ENCODE measurements at places on chromosomes 6 and 20.

DNA sequence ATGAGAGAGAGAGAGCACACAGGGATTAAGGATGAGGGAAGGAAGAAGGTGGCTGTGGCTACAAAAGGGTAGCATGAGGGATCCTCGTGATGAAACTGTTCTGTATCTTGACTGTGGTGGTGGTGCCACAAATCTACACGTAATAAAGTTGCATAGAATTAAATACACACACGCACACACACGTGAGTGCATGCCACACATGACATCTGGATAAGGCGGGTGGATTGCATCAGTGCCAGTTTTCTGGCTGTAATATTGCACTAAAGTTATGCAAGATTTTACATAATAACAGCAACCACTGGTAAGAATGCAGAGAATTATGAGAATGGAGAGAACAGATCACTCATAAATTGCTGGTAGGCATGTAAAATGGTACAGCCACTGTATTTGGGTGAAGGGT lies 16.9 kb upstream of the STK35 start:
- DNase-seq = no peak

GRCh38 chr6:161117308-161117707 lies 125.7 kb downstream of the MAP3K4 start:
- DNase-seq = no peak

GRCh38 chr6:41228096-41228495 lies at the start of gene TREML4:
Gene TREML4 (plus strand): TSS chr6:41228349. CDS start chr6:41228428, 79 bp downstream.
- no peak for DNase-seq

DNA sequence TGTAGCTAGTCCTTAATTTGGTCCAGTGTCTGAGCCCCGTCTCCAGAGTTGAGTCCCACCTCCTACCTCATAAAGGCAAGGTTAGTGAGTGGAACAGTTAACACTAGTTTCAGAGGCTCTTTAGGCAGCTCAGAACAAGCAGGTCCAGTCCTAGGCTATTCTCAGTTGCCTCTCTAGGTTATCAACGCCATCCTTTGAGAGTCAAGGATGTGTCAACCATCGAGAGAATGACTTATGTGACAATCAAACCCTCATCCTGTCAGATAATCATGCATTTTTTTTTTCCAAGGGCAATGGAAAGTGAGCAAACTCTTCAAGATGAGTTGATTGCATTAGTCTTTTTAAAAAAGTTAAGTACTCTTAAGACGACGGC lies 64.0 kb upstream of the TXNDC5 start:
- no peak for DNase-seq

DNA sequence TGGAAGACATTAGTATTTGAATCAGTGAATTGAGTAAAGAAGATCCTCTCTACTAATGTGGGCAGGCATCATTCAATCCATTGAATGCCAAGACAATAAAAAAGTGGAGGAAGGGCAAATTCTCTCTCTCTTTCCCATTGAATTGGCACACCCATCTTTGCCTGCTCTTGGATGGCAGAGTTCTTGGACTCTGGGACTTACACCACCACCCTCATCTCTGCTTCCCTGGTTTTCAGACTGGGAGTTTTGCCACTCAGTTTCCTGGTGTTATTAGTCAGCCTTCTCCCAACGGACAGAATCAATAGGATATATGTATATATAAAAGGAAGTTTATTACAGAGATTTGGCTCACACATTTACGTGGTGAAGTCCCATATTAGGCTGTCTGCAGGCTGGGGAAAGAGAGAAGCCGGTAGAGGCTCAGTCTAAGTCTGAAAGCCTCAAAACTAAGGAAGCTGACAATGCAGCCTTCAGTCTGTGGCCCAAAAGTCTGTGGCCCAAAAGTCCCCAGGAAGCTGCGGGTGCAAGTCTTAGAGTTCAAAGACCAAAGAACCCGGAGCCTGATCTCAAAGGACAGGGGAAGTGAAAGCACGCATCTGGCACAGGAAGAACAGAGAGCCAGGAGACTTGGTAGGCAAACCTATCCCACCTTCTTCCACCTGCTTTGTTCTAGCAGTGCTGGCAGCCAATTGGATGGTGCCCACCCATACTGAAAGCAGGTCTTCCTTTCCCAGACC lies 64.4 kb downstream of the SMPDL3A start:
- DNase-seq = no peak

GRCh38 chr6:39488255-39488879 lies 165.9 kb upstream of the KCNK16 start:
- DNase-seq = no peak

- no peak for DNase-seq
These were observed 20.3 kb downstream of the TTPAL start for GRCh38 chr20:44495802-44496481.

GRCh38 chr6:126570507-126570906 lies 230.6 kb downstream of the CENPW start:
- DNase-seq = no peak

DNA sequence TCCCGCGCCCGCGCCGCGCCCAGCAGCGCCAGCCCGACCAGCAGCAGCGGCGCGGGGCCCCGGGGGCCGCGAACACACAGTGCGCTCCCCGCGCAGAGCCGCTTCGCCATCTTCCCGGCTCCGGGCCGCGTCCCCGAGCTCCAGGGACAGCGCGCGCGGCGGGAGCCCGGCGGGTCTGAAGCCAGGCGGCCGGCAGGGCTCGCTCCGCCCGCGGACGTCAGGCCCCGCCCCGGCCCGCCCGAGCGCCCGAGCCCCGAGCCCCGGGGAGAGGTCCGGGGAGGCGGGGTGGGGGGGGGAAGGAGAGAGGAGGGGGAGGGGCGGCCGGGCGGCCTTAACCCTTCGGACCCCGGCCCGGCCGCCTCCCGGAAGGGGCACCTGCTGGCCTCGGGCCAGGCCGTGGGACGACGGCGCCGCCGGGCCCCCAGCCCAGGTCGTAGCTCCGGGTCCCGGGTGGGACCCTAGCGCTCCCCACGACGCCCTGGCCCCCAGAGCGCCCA lies at the start of gene LAMA5:
Gene LAMA5 (minus strand): TSS at position 177 of the 497 bp plus-strand sequence. CDS start 67 bp downstream, at position 110.
- DNase-seq = no peak

DNA sequence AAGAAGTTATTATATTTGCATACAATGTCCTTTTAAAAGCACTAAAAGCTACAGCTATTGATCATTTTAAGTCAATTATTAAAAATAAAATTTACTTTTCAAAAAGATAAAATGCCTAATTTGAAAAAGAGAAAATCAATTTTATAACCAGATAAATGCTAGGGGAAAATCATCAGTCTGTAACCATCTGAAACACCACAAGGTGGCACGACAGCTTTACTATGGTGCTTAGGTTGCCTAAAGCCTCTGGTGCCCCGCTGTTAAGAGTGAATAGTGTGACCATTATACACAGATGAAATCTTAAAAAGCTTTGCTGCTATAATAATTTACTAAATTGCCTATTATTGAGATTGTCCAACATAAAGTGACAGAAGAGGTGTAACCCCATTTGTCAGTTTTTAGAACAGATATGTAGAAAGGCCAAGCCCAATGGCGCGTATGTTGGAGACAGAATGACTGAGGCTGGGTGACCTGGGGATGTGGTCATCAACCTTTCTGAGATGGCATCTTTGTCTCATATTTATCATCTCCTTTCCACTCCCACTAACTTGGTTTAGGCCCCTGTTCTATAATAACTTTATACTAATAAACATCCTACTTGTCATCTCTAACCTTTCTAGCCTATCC lies 100.8 kb downstream of the MOXD1 start:
- DNase-seq = peak; percentile 13

- no peak for DNase-seq
These were observed 1.3 kb downstream of the EPHA7 start for GRCh38 chr6:93418033-93418407.

- no peak for DNase-seq
These were observed 43.9 kb upstream of the EXOC2 start for GRCh38 chr6:736657-737446.

- DNase-seq = no peak
These were observed 35.9 kb downstream of the SRC start for GRCh38 chr20:37381621-37382471.

DNA sequence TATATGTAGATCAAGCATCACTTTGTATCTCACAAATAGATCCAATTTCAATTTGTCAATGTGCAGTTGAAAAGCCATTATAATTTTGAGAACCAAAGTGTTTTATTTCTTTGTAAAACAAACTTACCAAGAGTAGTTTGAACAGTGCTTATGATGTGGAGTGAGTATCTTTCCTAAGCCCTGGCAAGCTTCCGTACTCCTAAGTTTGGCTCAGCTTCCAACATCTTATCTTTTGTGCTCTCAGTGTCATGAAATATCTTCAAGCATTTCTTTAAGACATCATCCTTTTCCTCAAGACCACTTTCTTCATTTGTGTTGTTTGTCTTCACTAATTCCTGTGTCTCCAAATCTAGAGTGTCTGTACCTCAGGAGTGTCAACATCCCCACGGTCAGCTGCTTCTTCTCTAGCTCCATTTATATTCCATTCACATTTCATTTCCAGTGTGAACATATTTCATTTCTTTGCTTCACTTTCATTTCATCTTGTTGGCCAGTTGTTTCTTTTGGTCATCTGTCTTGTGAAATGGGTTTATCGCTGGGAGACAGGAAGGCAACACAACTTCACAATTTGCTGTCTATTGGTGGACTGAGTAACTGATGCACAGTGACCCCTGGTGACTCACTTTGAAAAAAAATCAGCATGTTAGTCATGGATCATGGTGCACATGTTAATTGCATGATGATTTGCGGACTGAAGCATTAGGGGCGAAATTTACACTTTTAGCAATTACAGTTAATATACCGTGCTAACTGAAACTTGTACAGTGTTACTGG lies 36.9 kb downstream of the SLC24A3 start:
- no peak for DNase-seq

GRCh38 chr20:19427913-19428312 lies 215.5 kb downstream of the SLC24A3 start:
- DNase-seq = no peak

- DNase-seq = no peak
These were observed 13.3 kb upstream of the KIAA1586 start for GRCh38 chr6:57033228-57033627.

GRCh38 chr6:30061858-30062458 lies 893 bp downstream of the POLR1H start:
- DNase-seq = no peak

DNA sequence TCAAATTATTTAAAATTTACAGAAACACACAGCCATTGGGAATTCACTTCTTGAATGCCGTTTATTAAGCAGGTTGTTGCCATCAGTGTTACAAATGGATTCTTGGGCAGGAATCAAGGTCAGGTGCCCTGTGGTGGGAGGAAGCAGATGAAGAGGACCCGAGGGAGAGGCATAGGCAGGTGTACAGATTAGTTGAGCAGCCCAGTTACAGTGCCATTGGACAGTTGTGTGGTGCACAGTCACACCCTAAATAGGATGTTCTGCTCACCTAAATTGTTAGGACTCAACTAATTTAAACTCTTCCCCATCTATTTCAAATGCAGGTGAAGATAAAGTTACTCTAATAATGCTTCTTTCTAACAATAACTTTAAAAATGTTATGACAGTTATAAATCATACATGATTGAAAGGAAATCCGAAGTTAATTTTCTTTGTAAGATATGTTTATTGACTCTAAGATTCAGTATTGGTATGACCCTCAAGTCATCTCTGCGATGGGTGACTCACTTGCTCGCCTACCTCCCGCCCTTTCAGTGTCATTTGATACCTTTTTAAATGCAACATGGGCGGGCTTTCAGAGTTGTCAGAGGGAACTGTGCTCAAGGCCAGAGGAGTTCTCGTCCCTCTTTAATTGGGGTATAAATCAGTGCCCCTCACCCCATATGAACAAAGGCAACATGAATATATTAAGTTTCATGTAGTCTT lies 35.1 kb downstream of the DSE start:
- no peak for DNase-seq

DNA sequence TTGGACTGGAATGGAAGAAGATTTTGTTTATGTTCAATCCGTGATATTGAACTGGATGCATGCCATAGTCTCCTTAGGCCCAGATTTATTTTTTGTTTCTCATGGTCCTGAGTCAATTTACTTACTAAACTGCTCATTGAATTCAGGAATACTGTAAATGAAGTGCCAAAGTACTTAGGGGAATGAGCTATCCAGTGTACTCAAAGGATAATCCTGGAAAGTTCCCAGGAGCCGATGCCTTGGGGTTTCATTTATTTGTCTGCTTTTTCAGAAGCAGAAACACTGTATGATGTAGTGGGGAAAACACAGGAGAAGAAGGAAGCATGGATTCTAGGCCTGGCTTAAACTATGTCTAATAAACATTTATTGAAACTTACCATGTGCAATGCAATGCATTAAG lies 56.1 kb upstream of the THEMIS start:
- no peak for DNase-seq

DNA sequence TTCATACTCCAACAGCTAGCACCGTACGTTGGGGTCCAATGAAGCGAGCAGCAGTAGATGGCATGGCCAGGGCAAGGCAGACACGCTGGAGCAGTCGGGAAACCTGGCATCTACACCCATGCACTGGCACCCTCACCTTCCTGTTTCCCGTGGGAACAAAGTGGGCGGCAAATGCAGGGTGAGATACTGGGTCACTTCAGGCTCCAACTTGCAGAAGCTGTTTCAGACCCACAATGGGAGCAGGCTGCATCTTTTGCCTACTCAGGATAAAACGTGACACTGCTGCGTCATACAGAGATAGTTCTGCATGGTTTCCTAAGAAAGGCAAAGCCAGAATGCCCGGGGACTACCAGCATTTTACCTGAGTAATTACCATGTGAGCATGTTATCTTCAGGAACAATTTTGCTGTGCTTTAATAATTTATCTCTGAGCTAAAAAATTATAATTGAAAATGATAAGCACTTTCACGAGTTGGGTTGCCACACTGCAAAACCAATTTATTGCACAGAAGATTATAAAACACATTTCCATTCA lies 10.9 kb upstream of the CD93 start:
- DNase-seq = no peak

- DNase-seq = no peak
These were observed 135.6 kb downstream of the HIVEP1 start for GRCh38 chr6:12147557-12148316.

DNA sequence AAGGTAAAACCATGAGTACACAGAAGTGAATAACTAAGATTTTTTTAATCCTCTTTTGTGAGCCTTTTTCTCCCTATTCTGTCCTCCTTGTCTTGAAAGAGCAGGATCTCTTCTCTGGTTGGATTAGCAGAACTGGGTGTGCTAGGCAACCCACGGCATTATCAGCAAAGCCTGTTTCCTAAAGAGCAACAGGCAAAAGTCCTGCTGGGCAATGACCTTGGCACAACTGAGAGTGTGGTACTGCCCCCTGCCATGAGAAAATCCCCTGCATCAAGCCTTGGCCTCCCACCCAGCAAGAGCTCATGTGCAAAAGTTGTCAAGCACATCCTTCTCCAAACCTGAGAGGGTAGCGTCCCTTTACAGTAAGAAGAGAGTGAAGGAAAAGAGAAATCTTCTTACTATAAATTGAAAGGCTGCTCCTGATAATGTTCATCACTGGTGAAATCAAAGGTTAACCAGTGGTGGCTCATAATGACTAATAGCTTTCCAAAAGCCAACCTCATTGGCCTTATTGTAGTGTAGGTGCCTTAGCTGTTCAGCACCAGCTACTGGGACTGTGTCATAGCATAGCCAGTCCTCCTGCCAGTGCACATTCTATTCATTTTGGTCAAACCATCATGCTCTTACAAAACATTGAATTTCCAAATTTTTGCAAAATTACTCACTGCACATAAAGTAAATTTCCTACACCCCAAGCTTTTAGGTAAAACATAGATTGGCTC lies 17.1 kb downstream of the KIF6 start:
- DNase-seq = no peak

- no peak for DNase-seq
These were observed 963 bp downstream of the MPIG6B start for GRCh38 chr6:31723980-31724691.

- DNase-seq = no peak
These were observed 518 bp downstream of the PEX6 start for GRCh38 chr6:42978487-42978838.

Measured in anterior cingulate cortex (tissue), 58 donors.